ENCODE measurements at places on chromosomes 5 and 9.

GRCh38 chr5:176486189-176486757 is 38.1 kb downstream of the FAF2 start:
- DNase-seq: no peak

DNA sequence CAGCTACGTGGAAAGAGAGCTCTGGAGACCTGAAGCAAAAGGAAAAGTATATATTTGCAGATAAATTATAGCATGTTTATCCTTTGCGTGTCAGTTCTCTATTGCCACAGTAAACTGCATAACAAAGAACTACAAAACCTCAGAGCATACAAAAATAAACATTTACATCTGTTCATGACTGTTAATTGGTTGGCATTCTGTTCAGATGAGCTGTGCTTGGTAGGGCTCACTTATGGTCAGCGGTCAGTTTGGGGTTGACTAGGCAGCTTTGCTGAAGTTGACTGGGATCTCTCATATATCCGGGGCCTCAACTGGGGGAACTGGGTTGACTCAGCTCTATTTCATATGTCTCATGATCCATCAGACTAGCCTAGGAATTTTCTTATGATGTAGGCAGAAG is 257.7 kb downstream of the TLE1 start:
- DNase-seq: no peak

GRCh38 chr5:43680286-43680685 is 77.3 kb downstream of the NNT start:
- DNase-seq: no peak

DNA sequence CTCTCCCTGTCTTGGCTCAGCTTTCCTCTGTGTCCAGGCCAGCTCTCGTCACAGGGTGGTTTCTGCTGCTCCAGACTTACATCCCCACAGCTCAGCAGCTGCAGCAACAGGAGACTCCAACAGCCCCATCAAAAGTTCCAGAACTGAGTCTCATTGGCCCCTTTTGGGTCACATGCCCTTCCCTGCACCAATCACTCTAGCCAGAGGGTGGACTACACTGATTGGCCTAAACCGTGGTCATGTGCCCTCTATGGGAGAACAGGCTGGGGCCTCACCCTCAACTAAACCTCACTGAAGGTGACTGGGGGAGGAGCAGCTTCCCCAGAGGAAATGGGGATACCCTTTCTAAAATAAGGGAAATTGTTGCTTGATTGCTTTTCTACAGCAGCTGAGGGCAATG is 44.4 kb upstream of the CPLX2 start:
- no peak for DNase-seq

GRCh38 chr9:108568093-108568492 is 287.7 kb downstream of the ACTL7B start:
- no peak for DNase-seq

- no peak for DNase-seq
These were observed 275.8 kb upstream of the ADRA1B start for GRCh38 chr5:159640446-159640845.

GRCh38 chr9:104780796-104781395 is 17.0 kb downstream of the NIPSNAP3B start:
- no peak for DNase-seq

GRCh38 chr9:32742296-32742695 is 41.0 kb upstream of the TMEM215 start:
- no peak for DNase-seq

DNA sequence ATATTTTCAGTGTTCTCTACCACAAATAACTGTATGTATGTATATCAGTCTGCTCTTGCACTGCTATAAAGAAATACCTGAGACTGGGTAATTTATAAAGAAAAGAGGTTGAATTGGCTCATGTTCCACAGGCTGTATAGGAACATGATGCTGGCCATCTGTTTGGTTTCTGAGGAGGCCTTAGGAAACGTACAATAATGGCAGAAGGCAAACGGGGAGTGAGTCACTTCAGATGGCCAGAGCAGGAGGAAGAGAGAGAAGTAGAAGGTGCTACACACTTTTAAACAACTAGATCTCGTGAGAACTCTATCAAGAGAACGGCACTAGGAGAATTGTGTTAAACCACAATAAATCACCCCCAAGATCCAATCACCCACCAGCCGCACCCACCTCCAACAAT is 121.7 kb downstream of the ADAMTS6 start:
- DNase-seq: no peak

DNA sequence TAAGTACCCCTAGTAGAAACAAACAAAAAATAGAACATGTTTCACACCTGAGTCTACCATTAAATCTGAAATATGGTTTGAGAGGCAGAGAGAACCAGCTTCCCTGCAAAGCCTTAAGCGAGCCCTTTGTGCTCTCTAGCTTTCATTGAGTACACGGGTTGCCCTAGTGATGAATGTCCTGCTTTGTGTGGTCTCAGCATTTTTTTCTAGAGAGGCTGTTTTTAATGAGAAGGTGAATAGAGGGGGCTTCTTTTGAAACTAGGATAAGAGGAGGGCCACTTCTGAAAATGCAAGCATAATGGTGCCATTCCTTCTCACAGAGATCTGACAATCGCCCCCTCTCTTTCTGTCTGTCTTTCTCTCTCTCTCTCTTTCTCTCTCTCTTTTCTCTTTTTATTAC is 131.3 kb downstream of the MACIR start:
- DNase-seq: no peak

DNA sequence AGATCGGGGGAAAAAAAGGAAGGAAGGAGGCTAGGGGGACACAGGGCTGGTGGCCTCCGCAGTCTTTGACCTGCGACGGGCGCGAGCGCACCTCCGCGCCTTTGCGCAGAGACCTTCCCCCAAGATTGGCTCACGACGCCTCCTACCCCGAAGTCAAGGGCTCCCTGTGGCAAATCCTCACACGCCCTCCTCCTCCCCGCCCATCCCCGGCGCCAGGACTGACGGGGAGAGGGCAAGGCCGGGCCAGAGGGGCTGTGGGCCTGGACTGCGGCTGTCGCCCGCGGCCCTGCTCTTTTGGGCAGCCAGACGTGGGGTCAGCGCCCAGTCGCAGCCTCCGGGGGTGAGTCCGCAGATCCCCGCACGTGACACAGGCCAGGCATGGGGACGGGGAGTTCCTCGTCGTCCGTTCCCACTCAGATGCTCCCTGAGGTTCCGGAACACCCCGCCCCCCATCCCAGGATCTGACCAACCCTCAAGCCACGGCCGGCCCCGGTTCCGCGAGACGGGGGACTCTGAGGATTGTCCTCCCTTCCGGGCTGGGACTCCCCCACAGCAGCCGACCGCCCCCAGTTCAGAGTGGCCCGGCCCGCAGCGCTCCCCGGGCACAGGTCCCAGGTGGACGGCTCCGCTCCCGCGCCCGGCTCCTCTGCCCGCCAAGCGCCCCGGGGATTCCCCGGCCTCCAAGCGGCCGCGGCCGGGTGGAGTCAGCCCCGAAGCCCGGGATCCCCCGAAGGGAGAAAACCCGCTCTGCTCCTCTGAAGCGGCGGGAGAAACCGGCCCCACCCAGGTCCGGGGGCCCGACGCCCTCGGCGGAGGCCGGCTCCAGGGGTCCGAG is 543 bp upstream of the ANKRD33B start:
- DNase-seq: no peak

GRCh38 chr5:100609594-100609993 is 74.4 kb downstream of the FAM174A start:
- no peak for DNase-seq

- no peak for DNase-seq
These were observed 2.6 kb upstream of the SLC25A51 start for GRCh38 chr9:37906312-37907239.

DNA sequence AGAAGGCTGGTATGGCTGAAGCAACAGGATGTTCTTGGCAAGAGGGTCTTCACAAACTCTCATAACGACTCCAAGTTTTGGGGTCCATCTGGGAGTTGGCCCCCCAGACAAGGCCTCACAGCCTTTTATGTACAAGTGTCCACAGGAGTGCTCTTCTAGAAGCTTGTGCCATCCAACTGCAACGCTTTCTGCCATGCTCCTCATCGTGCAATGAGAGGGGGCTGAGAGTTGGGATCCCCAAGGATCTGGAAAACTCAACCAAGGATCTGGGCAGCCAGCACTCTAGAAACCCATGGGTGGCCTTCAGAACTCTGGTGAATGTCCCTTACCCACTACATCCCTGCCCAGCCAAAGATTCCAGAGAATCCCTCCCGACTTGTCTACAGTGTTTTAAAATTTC is 8.5 kb upstream of the AMBP start:
- no peak for DNase-seq

DNA sequence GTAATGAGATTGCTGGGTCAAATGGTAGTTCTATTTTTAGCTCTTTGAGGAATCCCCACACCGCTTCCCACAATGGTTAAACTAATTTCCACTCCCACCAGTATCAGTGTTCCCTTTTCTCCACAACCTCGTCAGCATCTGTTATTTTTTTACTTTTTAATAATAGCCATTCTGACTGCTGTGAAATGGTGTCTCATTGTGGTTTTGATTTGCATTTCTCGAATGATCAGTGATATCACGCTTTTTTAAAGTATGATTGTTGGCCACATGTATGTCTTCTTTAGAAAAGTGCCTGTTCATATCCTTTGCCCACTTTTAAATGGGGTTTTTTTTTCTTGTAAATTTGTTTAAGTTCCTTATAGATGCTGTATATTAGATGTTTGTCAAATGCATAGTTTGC is 73.5 kb downstream of the MTAP start:
- no peak for DNase-seq

GRCh38 chr5:164319161-164319560 is 813.7 kb downstream of the MAT2B start:
- DNase-seq: no peak

GRCh38 chr9:4517274-4517673 is 27.0 kb downstream of the SLC1A1 start:
- no peak for DNase-seq

DNA sequence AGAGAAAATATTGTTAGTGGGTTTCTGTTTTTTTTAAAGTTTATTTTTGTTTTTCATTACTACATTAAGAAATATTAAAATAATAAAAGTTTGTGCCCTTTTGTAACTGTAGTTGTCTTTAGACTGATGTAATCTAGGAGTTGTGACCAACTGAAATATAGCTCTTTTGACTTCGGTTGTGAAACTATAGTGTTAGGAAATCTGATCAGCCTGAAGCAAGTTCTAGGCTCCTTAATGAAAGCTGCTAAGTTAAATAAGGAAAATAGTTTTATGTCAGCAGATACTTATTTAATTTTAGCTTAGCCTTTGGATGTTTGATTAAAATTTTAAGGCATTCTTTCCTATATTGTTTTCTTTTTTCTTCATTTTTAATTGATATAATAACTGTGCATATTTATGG is 14.2 kb downstream of the AP3S1 start:
- DNase-seq: no peak

- DNase-seq: no peak
These were observed 29.0 kb downstream of the THBS4 start for GRCh38 chr5:80064124-80064523.

GRCh38 chr5:132837868-132838267 is 7.4 kb upstream of the SHROOM1 start:
- no peak for DNase-seq

GRCh38 chr9:14400658-14400995 is 86.7 kb upstream of the NFIB start:
- DNase-seq: no peak

DNA sequence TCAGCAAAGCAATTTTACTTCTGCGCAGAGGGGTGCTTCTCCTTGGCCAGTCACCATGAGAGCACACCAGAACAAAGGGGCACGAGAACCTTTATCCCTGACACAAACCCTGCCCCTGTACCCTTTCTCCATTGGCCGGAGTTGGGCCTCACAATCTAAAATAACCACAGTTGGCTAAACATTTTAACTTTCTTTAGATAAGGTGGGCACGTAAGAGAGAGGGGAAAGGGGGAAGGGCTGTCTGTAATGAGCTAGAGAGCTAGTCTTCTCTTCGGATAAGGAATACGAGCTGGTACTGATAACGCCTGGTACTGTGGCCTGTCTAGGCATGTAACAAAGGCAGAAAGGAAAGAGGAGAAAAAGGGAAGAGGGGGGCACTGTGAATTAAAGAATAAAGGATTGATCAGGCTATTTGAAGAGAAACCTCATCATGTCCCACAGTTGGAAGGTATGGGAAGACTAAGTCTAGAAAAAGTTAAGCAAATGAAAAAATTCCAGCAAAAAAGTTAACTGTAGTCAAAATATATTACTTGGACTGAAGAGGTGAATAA is 1.8 kb upstream of the IARS1 start:
- DNase-seq: no peak

- no peak for DNase-seq
These were observed 9.9 kb upstream of the SLC25A48 start for GRCh38 chr5:135824541-135825041.

GRCh38 chr5:141496038-141496437 is 7.2 kb downstream of the PCDHGC5 start:
- no peak for DNase-seq

DNA sequence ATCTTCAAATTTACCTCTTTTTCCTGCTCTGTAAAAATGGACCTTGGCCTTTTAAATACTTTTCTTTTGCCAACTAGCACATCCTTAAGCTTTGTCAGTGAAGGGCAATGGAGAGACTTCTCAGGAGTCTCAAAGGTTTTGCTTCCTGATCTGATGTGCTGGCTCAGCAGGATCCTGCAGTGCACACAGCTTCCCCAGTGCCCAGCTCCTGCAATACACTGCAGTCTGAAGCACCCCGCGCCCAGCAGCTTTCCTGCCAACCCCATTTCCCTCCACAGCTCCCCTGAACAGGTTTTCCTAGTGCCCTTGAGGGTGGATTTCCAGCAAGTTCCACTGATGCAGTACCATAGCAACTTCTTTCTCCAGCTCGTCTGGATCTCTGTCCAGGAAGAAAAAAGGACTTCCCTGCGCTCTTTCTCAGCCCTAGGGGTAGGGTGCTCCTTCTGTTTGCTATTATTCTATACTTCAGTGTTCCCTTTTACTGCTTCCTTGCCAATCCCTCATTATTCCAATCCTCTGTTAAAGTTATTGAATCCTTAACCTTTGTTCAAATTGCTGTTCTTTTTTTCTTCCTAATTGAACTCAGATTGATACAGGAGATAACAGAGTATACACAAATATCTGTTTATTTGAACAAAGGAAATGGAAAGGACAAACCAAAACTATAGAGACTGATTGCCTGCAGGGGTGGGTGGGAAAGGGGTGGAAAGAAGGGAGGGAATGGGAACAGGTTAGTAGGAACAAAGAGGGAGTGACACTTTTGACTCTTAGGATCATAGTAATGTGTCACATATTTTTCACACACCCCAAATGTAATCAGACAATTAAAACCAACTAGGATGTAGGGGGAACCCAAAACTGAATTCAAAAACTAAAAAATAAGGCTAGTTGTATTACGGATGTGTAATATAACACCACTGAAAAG is 8.5 kb downstream of the SNAPC3 start:
- no peak for DNase-seq

DNA sequence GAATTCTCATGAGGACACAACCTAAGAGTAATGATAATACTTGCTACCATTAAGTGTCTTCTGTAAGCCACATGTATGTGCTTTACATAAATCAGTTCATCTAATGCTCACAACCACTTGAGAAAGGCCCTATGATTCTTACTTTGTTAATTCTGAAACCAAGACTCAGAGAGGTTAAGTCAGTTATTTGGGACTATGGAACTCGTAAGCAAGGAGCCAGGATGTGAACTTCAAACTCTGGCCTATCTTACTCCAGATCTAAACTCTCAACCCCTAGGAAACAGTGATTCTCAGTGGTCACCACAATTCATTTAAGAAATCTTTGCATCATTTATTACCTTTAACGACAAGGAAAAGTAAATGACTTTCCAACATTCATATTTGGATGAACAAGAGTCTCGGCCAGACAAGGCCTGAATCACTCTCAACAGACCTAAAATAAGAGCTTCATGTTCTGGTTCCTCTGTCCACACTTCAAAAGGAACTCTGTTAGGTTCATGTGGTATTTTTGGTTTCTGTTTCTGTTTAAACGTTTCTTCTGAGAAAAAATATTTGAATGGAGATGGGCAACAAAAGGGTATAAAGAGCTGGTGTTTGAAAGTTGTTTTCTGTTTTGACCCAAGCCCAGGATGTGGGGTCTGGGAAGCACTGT is 104.8 kb downstream of the LPAR1 start:
- DNase-seq: no peak
